ENCODE measurements at places on chromosomes 13 and 19. TPM values are rescaled to one million over a fixed set of nuclear protein-coding genes. Genes with fewer than 3 reads are reported as not detected.

DNA sequence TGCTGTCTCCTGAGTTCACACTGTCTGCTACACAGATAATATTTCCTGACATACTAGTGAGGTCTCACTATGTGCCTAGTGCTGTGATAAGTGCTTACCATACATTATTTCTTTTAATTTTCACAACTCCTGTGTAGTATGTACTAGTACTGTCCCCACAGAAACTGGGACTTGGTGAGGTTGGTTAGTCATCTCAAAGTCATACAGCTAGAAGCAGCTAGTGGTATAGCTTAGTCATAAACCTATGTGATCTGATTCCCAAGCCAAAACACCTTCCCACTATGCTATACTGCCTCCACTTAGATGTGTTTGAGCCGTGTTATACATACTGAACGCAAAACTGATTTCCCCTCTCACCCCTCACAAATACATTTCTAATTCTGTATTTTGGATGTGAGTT is 10.5 kb downstream of the MTMR6 start:
- H3K4me1 ChIP-seq: no peaks in the 10 kb centered on the region
- no peak for DNase-seq
- H3K4me3 ChIP-seq: no peak overlapping the region
- H3K27me3 ChIP-seq: no peaks in the 10 kb centered on the region
- H3K36me3 ChIP-seq: peaks cover 6% of the 10 kb centered on the region

DNA sequence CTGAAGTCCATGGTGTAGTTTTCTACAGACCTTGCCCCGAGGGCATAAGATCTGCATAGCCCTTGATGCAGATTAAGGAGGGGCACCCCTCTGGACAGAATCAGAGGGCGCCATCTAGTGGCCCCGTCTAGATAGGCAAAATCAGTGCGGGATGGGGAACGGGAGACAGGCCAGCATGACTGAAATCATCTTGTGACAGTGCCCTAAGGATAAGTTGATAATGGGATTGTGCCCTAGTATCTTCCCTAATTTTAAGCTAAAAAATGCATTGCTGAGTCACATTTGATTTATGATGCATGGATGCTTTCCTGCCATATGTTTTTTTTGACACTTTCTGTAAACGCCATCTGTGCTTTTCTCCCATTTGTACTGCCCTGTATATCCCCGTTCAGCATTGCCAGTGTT is 19.0 kb upstream of the GPI start:
- H3K4me1 ChIP-seq: no peaks in the 10 kb centered on the region
- no peak overlapping the region for H3K4me3 ChIP-seq
- peak; percentile 78 for DNase-seq
- H3K27ac ChIP-seq: no peak overlapping the region
- H3K27me3 ChIP-seq: no peaks in the 10 kb centered on the region
- peaks cover 77% of the 10 kb centered on the region for H3K36me3 ChIP-seq

DNA sequence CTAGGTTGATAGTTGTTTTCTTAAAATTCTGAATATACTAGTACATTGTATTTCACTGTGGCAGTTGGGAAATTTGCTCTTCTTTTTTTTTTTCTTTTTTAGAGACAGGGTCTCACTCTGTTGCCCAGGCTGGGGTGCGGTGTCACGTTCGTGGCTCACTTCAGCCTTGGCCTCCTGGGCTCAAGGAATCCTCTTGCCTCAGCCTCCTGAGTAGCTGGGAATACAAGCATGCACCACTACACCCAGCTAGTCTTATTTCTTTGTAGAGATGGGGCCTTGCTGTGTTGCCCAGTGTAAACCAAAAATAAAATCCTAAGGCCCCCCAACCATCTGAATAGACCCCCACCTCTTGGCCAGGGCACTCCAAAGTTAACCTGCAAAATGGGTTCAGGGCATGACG is 79.3 kb downstream of the FNDC3A start:
- DNase-seq: no peak
- H3K36me3 ChIP-seq: no peaks in the 10 kb centered on the region
- H3K4me1 ChIP-seq: peaks cover 3% of the 10 kb centered on the region
- H3K27ac ChIP-seq: no peak overlapping the region
- no peaks in the 10 kb centered on the region for H3K27me3 ChIP-seq

DNA sequence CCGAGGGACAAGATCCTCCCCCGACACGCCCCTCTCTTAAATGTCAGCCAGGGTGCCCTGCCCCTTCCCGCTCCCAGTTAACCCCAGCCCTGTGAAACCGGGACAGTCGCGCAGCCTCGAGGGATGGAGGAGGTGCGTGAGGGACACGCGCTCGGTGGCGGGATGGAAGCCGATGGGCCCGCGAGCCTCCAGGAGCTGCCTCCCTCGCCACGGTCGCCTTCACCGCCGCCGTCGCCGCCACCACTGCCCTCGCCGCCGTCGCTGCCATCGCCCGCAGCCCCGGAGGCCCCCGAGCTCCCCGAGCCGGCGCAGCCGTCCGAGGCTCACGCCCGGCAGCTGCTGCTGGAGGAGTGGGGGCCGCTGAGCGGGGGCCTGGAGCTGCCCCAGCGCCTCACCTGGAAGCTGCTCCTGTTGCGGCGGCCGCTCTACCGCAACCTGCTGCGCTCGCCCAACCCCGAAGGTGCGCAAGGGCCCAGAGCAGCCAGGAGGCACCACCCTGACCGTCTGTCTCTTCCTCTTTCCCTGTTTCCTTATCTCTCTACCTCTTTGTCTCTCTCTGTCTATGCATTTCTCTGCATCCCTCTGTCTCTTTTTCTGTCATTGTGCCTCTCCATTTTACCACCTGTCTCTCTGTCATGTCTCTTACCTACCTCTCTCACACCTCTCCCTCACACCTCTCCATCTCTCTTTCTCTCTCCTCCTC is at the start of gene NCCRP1:
NCCRP1 (plus strand) TSS at position 105 of the 703 bp plus-strand sequence; CDS start at position 124, 19 bp downstream.
- H3K4me1 ChIP-seq: no peaks in the 10 kb centered on the region
- no peak within 1 kb of the TSS for H3K27ac ChIP-seq
- H3K27me3 ChIP-seq: peaks cover 56% of the 10 kb centered on the region
- no peaks in the 10 kb centered on the region for H3K36me3 ChIP-seq
- DNase-seq: no peak
- H3K4me3 ChIP-seq: no peak within 1 kb of the TSS

DNA sequence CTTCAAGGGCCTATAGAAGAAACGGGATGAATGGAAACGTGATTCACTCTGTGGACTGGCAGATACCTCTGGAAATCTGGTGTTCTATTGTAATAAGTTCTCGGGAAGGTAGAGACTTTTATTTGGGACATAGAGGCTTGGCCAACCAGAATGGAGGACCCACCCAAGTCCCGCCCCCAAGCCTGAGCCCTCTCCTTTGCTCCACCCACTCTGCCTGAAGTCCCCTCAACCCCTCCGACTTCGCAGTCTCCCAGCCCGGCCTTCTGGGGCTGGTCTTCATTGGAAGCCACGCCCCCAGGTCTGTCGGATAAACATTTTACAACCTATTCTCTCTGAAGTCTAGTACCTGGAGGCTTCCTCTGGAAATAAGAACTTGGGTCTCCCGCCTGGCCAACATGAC is 16.9 kb downstream of the FBXL12 start:
- no peak overlapping the region for H3K27ac ChIP-seq
- H3K27me3 ChIP-seq: no peaks in the 10 kb centered on the region
- peaks cover 11% of the 10 kb centered on the region for H3K36me3 ChIP-seq
- H3K4me3 ChIP-seq: no peak overlapping the region
- no peak for DNase-seq

DNA sequence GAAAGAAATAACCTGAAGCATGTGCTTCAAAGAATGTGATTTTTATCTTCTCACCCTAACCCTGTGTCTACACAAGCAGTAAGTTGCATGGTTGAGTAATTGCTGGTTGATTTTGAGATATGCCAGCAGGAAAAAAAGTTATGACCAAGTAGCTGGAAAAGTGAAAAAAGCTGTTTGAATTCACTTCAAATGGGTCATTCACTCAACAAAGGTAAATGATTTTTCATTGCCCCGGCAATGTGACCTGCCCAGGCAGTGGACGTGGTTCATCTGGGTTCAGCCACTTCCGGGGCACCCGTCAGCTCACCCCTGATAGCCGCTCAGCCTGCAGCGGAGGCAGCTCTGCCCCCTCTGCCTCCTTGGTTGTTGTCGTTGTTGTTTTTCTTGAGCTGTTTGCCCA is 18.5 kb downstream of the TNFRSF19 start:
- no peaks in the 10 kb centered on the region for H3K27me3 ChIP-seq
- H3K36me3 ChIP-seq: no peaks in the 10 kb centered on the region
- no peak overlapping the region for H3K27ac ChIP-seq
- no peak for DNase-seq
- H3K4me1 ChIP-seq: no peaks in the 10 kb centered on the region

Gene ZNF468
- 37.5 TPM for total RNA-seq

DNA sequence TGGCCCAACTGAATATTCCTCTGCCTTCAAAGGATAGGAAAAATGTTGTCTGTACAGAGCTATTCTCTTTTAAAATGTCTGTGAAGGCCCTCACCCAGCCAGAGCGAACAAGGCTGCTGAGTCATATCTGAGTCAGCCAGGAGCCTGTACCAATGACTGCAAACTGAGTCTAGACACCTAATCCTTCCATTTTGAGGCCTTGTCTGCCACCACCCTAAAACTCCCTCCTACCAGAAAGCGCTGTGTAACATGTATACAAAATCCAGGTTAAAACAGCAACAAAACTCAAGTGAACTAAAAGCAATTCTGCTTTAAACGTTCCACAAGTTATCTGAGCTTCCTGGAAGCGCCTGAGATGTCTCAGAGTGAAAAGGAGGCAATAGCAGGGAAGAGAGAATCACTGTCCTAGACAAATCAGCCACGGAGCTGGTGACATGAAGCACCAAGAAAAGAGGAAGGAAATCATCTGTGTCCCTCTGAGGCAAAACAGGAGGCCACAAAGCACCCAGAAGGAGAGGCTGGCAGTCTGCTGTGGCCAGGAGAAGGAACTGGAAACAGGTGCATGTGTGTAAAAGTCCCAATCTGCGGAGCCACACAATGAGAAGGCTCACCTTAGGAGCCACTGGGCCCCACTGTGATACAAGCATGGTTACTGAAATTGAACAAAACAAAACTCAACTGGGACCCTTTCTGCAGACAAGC is 10.2 kb downstream of the DHRS12 start:
- peaks cover 14% of the 10 kb centered on the region for H3K4me1 ChIP-seq
- H3K4me3 ChIP-seq: no peak overlapping the region
- no peaks in the 10 kb centered on the region for H3K36me3 ChIP-seq
- H3K27me3 ChIP-seq: no peaks in the 10 kb centered on the region
- H3K27ac ChIP-seq: peak overlapping the region; percentile 29

Gene KLF1
- total RNA-seq: not detected

GRCh38 chr19:56167064-56167578 is 8.7 kb upstream of the GALP start:
- H3K27me3 ChIP-seq: no peaks in the 10 kb centered on the region
- DNase-seq: no peak
- no peaks in the 10 kb centered on the region for H3K36me3 ChIP-seq
- H3K4me1 ChIP-seq: no peaks in the 10 kb centered on the region

GRCh38 chr19:16013181-16013850 is 63.0 kb upstream of the TPM4 start:
- no peaks in the 10 kb centered on the region for H3K27me3 ChIP-seq
- H3K36me3 ChIP-seq: no peaks in the 10 kb centered on the region
- H3K4me1 ChIP-seq: no peaks in the 10 kb centered on the region
- no peak for DNase-seq
- H3K27ac ChIP-seq: no peak overlapping the region

Gene TNFRSF19
- total RNA-seq: not detected

Gene CYP4F3
- not detected for total RNA-seq

DNA sequence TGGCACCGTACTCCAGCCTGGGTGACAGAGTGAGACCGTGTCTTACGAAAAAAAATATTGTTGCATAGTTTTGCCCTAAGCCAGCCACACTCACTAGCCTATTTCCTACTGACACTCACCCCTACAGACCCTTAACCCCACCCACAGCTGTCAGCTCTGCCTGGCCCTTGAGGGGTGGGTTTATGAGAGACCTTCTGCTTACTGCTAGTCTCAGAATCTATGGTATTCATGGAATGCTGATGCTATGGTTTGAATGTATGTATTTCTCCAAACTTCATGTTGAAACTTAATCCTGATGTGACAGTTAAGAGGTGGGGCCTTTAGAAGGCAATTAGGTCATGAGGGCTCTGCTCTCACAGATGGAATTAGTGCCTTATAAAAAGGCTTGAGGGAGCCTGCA is 79.2 kb upstream of the LRCH1 start:
- no peaks in the 10 kb centered on the region for H3K36me3 ChIP-seq
- no peak overlapping the region for H3K4me3 ChIP-seq
- no peak for DNase-seq
- H3K27ac ChIP-seq: no peak overlapping the region

- H3K27me3 ChIP-seq: no peaks in the 10 kb centered on the region
- H3K27ac ChIP-seq: no peak overlapping the region
- DNase-seq: no peak
- H3K36me3 ChIP-seq: no peaks in the 10 kb centered on the region
- no peaks in the 10 kb centered on the region for H3K4me1 ChIP-seq
Observed at GRCh38 chr13:105436943-105437342, 1098.5 kb downstream of the EFNB2 start.

GRCh38 chr13:76637641-76638141 is 248.5 kb downstream of the KCTD12 start:
- H3K27ac ChIP-seq: no peak overlapping the region
- no peak overlapping the region for H3K4me3 ChIP-seq
- DNase-seq: no peak
- no peaks in the 10 kb centered on the region for H3K4me1 ChIP-seq
- no peaks in the 10 kb centered on the region for H3K36me3 ChIP-seq

Gene SIGLEC8
- not detected for total RNA-seq

DNA sequence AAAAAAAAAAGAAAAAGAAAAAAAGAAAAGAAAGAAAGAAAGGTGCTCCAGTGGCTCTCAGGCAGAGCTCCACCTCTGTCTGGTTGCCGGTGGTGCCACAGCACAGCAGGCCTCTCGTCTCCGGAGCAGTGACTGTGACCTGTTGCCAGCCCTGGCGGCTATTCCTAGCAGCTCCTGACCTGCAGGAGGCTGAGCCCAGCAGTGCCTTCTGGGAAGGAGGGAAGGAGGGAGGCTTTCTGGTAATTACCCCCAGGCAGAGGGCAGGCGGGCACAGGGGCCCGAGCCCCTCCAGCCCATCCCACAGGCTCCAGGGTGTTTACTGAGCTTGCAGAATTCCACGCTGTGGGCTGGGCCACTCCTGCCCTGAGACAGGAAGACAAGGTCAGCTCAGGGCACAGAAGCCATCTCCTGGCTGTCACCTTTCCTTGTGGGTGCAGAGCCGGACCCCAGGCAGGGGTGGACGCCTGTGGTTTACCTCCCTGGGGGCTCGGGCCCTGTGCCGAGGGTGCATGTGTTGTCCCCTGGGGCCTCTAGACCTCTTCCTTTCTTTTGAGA is 77.9 kb downstream of the GNG7 start:
- no peak overlapping the region for H3K4me3 ChIP-seq
- H3K27me3 ChIP-seq: no peaks in the 10 kb centered on the region
- DNase-seq: no peak
- peaks cover 24% of the 10 kb centered on the region for H3K4me1 ChIP-seq
- no peaks in the 10 kb centered on the region for H3K36me3 ChIP-seq
- no peak overlapping the region for H3K27ac ChIP-seq

GRCh38 chr13:66994517-66995202 is 235.5 kb downstream of the PCDH9 start:
- H3K27me3 ChIP-seq: no peaks in the 10 kb centered on the region
- no peaks in the 10 kb centered on the region for H3K4me1 ChIP-seq
- H3K4me3 ChIP-seq: no peak overlapping the region
- DNase-seq: no peak
- no peaks in the 10 kb centered on the region for H3K36me3 ChIP-seq
- no peak overlapping the region for H3K27ac ChIP-seq

GRCh38 chr19:2261438-2262172 is 5.4 kb upstream of the JSRP1 start:
- H3K36me3 ChIP-seq: no peaks in the 10 kb centered on the region
- H3K4me1 ChIP-seq: peaks cover 9% of the 10 kb centered on the region
- no peak overlapping the region for H3K27ac ChIP-seq
- H3K27me3 ChIP-seq: no peaks in the 10 kb centered on the region
- no peak for DNase-seq
- no peak overlapping the region for H3K4me3 ChIP-seq

- H3K4me3 ChIP-seq: no peak overlapping the region
- H3K36me3 ChIP-seq: no peaks in the 10 kb centered on the region
- no peak for DNase-seq
- no peak overlapping the region for H3K27ac ChIP-seq
Observed at GRCh38 chr19:50518091-50519005, 4.6 kb upstream of the ASPDH start.

Measured in SJSA1 (cell line).